Stimulated activated naive CD4-positive, alpha-beta T cell treated with Interleukin-2 at 50 U/mL for 16 hours (primary cell): ENCODE measurements at places on chromosomes 2 and 18.

GRCh38 chr18:3305933-3306332, 44.0 kb downstream of the MYL12B start:
- no peak for DNase-seq

DNA sequence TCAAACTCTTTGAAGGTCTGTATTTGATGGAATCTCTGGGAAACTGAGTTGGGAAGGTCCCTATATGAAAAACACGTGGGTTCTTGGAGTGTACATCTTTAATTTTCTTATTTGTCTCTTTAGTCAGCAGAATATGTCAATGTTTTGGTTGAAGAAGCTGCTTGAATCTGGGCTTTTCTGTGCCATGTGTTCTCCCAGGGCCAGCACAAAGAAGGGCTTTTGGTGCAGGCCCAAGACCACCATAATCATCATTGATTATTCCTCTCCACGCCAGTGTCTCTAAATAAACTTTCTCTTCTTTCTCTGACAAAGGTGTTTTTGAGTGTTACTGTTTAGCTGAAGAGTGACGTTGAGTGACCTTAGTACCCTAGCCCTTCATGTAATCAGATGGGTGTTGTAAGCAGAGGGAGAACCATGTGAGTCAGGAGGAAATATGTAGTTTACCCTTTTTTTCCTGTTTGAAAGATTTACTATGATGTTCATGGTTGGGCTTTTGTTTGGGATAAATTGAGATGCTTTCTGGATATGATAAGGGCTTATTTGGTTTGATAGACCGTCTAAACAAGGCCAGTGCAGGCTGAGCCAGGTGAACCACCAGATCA, 11.6 kb upstream of the TNP1 start:
- no peak for DNase-seq

DNA sequence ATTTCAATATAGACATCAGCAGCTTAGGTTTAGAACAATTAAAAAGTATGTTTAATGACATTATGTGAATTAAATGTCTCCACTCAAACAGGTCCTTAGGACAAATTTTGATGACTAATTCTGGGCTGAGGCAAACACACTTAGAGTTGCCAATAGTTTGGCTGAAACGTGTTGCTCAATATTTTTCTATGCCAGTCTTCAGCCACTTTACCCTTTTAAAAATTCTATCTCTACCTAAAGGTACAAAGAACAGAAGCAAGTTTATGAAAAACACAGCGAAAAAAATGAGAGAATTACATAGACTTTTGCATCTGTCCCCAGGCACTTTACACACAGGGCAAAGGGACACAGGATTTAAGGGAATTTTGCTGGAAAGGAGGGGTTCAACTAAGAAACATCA, 4.5 kb downstream of the IDH1 start:
- no peak for DNase-seq

DNA sequence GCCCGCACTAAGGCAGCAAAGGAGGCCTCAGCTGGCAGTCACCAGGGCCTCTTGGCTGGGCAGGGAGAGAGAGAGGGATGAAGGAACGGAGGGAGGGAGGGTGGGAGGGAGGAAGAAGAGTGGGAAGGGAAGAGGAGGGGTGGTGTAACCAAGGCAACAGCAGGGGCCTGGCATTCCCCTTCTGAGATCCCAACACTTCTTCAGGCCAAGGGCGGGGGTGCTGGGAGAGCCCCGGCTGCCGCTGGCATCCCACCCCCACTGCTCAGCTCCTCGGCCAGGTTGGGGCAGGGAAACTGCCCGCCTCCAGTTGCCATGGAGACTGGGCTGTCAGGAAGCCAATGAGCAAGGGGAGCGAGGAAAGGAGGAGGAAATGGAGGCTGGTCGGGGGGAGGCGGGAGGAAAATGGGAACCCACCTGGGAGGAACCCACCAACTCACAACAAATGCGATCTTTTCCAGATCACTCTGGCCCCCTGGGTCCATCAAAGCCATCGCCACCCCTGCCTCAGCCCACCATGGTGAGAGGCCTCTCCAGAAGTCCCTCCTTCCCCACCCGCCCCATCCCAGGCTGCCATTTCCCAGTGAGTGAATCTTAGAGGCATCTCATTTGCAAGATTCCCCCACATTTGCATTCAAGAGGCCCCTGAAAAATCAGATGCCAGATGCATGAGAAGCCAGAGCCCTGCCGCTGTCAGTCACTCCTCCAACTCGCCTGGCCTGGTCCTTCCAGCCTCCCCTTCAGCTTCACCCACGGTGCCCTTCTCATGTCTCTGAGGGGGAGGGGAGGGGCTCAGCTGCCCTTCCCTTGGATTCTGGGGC, 12.4 kb downstream of the SH2D6 start:
- DNase-seq, result no peak

DNA sequence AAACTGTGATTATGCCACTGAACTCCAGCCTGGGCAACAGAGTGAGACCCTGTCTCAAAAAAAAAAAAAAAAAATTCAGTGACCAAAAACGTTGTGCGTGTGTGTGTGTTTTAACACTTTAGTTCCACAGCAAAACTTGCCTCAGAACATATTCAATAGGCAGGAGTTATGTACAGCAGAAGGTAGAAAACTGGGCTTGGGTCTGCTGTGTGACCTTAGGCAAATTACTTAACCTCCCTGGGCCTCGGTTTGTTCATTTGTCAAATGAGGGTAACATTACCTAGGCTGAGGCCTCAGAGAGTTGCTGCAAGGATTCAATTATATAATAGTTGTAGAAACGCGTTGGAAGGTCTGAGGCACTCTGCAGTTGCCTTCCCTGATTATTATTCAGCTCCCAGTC, 10.3 kb upstream of the SCG2 start:
- DNase-seq, result no peak

GRCh38 chr2:121255358-121255757, 29.6 kb downstream of the TFCP2L1 start:
- DNase-seq, result no peak

DNA sequence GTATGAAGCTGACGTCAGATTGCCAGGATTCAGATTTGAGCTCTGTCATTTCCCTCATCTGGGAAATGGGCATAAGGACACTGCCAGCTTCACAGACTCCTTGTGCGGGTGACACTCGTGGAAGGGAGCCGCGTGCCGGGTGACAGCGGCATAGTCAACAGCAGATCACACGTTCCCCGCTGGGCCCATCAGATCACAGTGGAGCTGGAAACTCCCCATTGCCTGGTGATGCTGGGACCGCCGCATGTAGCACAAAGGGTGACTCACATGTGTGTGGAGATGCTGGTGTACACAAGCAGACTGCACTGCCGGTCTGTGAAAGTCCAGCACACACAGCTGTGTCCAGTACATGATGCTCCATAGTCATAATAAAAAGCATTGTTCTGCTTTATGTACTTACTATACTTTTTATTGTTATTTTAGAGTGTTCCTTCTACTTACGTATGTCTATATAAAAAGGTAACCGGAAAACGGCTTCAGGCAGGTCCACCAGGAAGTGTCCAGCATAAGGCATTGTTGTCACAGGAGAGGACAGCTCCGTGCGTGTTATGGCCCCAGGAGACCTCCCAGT, 31.8 kb downstream of the SALL3 start:
- DNase-seq, result no peak

DNA sequence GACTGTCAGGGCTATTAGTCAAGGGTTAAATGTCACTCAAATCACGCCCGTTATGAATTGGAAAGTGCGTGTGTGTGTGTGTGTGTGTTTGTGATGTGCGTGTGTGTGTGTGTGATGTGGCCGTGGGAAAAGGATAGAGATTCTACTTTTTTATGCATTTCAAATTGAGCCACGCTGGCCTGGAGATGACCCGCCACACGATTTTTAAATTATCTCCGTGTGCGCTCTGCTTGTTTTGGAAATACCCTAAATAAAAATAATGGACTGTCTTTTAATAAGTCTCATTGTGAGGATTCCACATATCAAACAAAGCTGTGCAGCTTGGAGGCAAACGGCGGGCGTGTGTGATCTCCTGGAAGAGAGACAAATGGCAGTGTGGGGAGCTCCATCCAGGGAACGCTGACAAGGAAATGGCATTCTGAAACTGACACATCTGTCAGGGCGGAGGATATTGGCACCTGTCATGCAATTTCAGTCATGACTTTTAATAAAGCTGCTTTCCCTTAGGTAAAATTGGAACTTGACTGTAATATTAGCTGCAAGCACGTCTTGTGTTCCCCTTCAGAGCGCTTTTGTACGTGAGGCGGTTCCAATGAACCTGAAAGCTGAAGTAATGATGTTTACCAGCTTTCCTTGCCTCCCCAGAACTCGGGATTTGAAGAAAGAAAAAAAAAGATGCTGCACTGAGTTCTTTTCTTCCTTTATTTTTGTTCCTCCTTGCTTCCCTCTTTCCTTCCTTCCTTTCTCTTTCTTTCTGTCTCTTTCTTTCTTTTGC, 381.8 kb upstream of the SMIM21 start:
- no peak for DNase-seq

DNA sequence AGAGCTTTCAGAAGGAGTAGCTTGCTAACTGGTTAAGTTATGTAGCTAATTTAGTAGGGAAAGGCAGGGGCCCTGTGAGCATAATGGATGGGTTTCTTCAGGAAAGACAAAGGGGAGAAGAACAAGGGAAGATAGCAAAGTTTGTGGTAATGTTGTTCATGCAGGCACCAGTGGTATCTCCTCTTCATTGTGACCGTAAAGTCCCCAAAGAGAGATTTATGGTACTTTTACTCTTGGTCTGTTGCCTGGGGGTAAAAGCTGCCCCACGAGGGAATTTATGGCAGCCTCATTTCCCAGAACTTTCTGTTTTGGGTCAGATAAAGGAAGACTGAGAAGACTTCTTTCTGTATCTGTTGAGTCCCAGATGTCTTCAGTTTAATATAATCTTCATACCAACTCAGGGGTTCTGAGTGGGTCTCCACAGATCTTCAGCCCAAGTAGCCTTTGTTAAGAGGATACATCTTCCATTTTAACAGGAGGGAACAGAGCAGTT, 27.5 kb downstream of the MALT1 start:
- DNase-seq, result no peak

DNA sequence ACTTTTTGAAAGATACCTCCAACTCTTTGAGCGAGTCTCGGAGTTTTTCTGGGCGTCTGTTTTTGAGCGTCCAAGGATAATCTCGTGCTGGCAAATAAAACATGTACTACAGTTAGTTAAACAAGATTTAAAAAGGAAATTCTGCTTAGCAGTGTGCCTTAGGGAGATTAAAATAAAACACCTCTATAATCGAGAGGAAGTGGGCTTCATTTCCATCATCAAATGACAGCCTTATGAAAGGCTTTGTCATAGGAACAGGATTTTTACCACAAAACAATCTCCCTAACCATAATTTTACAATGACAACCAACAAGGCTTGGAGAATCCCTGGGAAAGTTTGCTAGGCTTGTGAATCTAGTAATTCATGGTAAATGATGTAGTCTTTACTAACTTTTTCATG, 103.4 kb downstream of the WDPCP start:
- DNase-seq, result no peak

DNA sequence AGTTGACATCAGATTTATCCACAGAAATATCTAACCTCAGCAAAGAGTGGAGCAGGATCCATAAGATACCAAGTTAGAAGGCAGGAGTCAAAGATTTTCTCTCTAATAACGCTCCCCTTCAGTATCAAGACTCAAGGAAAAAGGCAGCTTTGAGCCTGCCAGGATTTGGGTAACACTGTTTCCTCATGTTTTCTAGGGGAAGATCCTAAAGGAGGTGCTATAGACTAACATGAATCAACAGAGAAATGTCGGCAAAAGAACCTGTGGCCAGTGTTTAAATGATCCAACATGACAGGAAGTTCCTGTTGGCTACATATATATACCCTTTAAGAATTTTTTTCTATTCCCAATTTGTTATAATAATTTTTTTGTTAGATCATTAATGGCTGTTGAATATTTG, 402.3 kb downstream of the TGIF1 start:
- no peak for DNase-seq

DNA sequence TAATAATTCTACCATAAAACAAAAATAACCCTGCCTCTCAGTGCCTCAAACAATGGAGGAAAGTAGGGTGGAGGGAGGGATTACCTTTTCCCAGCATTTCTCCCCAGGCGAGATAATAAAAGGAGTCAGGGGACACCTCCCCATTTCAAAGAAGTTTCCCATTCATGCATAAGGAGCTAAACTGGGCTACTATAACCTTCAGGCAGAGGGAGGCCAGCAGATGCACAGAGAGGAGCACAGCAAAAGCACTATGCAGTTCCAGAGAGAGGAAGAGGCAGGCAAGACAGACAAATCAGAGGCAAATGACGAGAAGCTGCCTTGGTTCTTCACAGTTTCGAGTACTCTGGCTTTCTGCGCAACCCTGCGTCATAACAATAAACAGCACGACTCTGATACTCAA, 17.4 kb downstream of the CFAP210 start:
- no peak for DNase-seq

DNA sequence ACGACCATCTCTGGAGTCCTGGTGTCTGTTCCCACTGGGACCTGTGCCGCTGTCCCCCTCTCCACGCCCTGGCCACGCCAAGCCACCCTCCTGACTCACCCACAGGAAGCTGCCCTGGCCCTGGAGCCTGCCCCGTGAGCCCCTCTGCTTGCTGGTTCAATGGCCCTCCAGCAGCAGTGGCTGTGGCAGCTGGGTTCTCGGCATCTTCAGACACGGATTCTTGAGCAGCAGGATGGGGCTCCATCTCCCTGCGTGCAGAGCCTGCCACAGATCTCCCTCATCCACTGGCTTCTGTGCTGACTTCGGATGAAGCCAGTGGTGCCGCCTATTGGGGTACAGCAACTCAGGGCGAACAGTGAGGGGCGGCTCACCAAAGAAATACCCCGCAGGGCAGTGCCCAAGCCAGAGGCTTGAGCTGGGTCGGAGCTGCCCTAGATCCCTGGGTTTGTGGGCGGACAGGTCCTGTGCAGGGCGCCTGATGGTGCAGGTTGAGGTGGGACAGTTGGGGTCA, 14.0 kb downstream of the CAPN10 start:
- DNase-seq, result no peak

GRCh38 chr2:166499281-166499680, 5.2 kb upstream of the SCN7A start:
- DNase-seq, result no peak

DNA sequence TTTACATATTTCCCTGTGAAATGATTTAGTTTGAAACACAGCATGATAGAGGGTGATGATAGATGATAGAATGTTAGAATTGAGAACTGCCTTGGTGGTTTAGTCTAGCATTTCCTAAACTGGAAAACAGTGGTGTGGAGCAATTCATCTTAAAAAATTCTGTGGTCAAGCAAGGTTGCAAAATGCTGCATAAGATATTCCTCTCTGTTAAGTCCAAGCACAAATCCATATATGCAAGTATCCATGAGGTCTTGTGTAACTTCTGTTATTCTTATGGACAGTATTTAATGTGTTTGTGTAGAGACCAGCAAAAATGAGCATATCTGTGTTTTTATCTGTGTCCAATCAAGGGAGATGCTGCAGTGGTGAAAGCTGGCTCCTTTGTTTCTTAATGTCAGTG, 30.0 kb downstream of the CPS1 start:
- no peak for DNase-seq

GRCh38 chr2:195600778-195601177, 56.2 kb upstream of the SLC39A10 start:
- DNase-seq, result no peak

DNA sequence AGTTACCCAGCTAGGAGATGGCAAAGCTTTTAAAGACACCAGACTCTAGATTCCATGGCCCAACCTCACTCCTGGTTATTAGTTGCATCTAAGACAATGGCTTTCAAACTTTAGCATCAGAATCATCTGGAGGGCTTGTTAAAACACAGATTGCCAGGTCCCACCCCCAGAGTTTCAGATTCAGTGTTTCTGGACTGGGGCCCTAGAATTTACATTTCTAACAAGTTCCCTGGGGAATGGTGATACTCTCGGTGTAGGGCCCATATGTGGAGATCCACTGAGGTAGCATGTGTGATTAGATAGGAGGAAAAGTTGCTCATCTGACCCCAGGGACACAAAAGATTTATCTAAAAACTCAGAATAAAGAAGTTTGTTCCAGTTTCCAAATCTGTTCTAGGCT, 14.5 kb upstream of the TTR start:
- no peak for DNase-seq
